ENCODE measurements at places on chromosomes 4 and X.

DNA sequence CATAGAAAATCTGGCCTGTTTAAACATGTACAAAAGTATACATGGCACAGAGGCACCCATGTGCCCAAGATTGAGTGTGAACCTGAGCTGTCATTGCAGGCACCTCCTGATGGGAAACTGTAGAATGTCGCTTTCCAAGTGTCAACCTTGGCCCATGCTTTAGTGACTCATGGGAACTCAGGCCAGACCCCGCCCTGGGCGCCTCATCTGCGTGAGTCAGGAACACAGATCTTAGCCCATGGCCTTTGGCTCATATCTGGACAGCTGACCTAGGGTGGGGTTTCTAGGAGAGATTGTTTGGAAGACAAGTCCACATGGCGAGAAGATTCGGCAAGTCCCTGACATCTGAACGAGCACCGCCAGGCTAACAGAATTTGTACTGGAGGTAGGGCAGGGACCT lies 50.0 kb downstream of the CYTL1 start:
- no peak for DNase-seq

GRCh38 chr4:4841156-4841555 lies 18.3 kb upstream of the MSX1 start:
- DNase-seq, result no peak

- peak; percentile 13 for DNase-seq
These were observed 23.1 kb downstream of the DACH2 start for GRCh38 chrX:86171366-86171765.

DNA sequence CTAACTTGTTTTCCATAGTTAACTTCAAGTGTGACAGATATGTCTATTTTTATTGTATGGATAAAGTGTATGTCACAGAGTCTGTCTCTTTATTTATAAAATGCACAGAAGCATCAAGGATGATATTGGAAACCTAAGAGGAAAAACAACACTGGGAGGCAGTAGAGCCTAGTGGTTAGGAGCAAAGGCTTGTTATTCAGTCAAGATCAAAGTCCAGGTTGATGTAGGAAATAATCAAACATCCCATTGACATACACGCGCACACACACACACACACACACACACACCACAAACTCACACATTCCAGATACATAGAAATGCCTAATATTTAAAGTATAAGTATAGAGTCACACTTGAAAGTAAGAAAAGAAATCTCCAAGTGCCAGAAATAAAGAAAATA lies 206.8 kb downstream of the CHRDL1 start:
- no peak for DNase-seq

DNA sequence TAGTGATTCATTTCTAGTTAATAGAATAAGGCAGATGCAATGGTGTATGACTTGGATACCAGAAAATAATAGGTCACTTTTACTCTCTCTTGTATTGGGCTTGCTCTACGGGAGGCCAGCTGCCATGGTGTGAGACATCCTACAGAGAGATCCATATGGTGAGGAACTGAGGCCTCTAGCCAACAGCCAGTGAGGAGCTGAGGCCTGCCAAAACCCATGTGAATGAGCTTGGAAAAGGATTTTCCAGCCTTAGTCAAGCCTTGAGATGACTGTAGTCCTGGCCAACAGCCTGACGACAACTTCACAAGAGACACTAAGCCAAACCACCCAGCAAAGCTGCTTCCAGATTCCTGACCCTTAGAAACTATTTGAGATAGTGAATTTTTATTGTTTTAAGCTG lies 1300.2 kb downstream of the RAPGEF2 start:
- no peak for DNase-seq

DNA sequence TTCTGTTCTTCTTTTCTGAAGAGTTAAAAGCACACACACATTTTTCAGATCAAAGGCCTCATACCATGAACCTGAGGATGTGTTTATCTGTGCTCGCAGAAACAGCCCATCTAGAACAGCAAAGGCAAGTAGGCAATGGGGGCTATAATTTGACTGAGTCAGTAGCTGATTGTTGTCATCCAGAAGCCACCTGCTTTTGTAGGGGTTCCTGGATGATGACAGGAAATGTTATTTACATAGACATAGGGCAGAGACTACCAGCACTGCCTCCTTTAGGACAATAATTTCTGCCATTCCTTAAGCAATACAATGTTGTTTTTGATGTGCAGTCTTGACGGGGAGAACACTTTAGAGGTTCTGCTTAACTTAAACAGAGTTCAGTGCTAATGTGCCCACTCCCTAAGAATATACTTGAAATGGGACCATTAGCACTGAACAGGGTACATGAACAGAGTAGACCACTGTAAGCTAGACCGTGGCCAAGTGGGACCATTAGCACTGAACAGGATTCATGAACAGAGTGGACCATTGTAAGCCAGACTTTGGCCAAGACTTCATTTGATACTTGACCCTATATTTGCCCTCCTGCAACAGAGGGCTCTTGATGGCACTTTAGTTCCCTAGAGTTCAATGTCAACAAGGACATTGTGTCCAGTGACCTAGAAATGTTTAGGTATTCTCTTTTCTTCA lies 42.8 kb upstream of the CCSER1 start:
- DNase-seq, result no peak

- DNase-seq, result no peak
These were observed 161.7 kb downstream of the BTC start for GRCh38 chr4:74632634-74633033.

DNA sequence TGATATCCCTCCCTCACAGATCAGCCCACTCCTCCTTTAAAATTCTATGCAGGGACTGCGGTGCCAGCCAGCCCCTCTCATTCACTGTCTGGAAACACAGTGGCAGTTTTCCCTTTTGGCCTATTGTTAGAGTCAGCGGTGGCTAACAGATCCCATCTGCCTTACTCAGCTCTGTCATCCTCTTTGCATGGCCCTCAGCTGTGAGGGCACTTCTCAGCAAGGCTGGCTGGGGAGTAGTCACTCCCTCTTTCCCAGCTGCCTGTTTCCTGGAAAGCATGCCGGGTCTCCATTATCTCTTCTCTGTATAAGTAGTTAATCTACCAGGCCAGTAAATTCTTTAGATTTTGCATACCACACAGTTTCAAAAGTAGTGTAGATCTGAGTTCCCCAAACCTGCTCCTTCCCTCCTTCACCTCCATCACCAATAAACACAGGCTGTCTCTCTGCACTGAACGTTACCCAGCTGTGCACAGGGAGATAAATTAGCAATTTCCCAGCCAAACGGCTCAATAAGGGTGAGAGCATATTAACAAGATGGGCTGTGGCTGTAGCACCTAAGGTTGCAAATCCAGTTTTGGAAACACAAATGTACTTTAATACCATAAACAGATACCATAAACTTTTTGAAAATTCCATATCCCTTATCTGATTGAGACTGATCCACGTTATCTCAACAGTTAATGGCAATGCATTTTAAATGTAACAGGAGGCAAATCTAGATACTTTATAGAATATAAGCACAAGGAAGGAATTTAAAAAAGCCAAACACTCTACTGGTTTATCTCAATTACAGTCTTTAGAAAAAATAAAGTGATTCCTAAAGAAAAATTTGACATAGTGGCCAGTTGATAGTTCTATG lies 229.3 kb downstream of the ANKRD50 start:
- DNase-seq, result peak; percentile 54

DNA sequence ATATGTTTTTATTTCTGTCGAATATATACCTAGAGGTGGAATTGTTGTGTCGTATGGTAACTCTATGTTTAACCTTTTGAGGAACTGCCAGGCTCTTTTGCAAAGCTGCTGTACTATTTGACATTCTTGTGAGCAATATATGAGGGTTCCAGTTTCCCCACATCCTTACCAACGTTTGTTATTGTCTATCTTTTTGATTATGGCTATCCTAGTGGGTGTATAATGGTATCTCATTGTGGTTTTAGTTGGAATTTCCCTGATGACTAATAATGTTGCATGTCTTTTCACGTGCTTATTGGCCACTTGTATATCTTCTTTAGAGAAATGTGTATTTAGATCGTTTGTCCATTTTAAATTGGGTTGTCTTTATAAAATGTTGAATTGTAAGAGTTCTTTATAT lies 24.5 kb downstream of the REPS2 start:
- no peak for DNase-seq

DNA sequence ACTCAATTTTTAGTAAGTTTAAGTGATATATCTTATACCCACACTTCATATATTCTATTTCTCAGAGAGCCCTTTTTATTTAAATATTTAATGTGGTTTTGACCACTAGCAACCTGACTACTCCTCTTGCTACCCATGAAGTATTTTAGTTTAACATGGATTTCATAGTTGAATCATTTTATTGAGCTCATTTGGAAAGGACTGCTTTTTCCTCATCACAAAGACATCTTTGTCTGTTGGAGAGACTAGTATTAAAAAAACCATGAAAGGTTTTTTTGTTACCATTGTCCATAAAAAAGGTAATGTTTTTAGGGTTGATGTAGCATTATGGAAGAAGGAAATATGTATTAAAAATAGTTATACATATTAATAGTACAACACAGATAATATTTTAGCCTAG lies 139.5 kb downstream of the RAPGEF2 start:
- no peak for DNase-seq

DNA sequence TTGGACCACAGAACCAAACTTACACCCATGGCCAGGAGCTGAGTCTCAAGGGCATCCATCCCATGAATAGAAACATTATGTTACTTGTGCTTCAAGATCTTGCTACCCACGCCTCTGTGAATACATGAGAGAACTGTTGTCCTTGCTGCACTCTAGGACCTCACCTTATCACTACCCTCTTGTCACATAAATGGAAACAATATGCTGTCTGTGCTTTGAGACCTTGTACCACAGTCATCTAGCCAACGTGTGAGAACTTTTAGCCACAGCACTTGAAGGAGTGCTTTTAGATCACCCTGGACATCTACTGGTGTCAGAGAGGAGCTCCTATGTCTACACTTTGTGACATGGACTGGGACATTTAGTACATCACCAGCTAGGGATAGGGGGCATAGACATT lies 30.7 kb upstream of the HUWE1 start:
- DNase-seq, result no peak

DNA sequence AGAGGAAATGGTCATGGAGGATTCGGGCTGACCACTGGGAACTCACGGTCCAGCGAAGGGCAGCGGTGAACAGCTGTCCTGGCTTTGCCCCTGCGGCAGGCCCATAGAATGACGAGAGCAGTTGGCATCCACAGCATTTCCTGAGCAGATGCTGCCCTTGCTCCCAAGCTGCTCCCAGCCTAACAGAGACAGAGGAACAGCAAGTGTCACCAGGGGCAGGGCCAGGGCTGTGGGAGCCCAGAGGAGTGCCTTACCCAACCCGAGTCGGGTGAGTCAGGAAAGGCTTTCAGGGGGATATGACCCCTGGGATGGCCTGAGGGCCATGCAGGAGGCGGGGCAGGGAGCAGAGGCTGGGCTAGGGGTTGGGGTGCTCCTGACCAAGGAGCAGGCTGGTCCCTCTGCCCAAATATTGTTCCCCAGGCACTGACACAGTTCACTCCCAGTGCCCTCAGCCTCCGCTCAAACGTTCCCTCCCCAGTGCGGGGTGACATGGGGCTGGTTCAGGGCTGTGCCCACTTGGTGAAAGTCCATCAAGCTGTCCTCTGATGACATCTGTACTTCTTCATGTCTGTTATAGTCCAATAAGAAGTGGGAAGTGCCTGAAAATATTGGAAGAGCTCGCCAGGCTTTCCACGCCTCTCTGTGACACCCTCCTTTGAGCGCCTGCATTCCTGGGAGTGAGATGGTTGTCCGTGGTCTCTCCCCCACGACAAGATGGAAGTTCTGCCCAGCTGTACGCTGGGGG lies 64.7 kb upstream of the GPR78 start:
- no peak for DNase-seq

- DNase-seq, result no peak
These were observed 77.5 kb upstream of the SMARCA5 start for GRCh38 chr4:143435955-143436354.

GRCh38 chrX:129737916-129738315 lies 863 bp upstream of the XPNPEP2 start:
- DNase-seq, result no peak

GRCh38 chr4:80097400-80098177 lies 24.6 kb upstream of the ANTXR2 start:
- DNase-seq, result no peak

GRCh38 chrX:13397878-13398818 lies 78.3 kb upstream of the ATXN3L start:
- DNase-seq, result no peak

- DNase-seq, result no peak
These were observed 87.0 kb upstream of the FAT1 start for GRCh38 chr4:186810613-186811150.

DNA sequence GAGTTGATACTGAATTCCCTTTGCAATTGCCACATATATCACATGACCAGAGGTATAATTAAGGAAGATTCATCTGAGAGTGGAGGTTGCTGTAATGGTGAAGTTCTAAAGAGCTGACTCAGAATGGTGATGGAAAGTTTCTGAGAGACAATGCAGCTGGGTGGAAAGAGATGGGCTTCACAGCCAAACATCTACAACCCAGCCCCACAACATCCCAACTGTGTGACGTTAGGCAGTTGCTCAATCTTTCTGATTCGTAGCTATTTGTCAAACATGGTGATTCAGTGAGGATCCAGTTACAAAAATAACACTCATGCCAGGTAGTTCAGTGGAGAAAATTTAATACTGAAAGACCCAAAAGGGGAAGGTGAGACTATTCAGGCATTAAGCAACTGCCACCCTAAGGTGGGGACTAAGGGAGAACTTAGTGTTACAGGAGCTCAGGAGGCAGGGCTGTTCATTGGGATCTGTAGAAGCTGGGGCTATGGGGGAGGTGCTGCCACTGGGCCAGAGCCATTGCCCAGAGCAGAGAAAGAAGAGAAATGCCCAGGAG lies 6.9 kb upstream of the AFF1 start:
- no peak for DNase-seq

DNA sequence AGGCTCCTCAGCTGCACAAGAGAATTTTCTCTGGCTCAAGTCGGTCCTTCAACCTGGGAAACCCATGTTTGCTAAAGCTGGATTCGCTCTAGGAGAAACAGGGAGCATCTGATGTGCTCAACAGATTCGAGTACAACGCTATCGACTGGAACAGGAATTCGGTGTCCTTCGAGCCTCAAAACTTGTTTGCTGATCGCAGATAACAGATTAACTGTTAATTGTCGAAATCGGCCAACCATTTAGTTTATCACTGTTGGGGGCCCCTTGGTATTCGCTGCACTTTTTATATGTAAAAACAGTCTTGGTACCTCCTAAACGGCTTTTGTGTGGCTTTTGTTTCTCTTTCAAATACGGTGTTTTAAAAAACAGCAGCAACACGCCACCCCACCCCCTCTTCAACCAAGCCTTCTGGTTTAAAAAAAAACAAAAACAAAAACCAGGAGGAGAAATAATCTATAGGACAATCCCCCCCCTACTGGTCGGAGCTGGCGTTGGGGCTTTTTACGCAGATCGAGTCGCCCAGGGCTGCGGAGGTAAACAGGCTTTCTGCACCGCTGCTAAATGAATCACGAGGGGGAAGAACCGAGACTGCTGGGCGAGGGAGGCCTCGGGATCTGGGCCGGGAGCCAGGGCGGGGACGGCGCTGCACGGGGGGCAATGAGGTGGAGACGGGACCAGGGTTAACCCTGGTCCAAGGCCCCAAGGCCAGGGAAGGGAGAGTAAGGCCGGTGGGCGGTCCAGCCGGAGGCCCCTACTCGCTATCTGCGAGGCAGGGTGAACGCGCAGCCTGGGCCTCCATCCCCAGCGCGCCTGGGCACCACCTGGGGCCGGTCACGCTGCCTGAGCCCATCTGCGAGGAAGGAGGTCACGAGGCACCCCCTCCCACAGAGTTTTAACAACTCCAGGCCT lies 71.7 kb upstream of the BCOR start:
- DNase-seq, result peak; percentile 79

Measured in retina (tissue), 1 donor.